ENCODE measurements at places on chromosomes 5 and 9.

GRCh38 chr9:137760426-137760825, 117.2 kb upstream of the CACNA1B start:
- DNase-seq, result no peak

DNA sequence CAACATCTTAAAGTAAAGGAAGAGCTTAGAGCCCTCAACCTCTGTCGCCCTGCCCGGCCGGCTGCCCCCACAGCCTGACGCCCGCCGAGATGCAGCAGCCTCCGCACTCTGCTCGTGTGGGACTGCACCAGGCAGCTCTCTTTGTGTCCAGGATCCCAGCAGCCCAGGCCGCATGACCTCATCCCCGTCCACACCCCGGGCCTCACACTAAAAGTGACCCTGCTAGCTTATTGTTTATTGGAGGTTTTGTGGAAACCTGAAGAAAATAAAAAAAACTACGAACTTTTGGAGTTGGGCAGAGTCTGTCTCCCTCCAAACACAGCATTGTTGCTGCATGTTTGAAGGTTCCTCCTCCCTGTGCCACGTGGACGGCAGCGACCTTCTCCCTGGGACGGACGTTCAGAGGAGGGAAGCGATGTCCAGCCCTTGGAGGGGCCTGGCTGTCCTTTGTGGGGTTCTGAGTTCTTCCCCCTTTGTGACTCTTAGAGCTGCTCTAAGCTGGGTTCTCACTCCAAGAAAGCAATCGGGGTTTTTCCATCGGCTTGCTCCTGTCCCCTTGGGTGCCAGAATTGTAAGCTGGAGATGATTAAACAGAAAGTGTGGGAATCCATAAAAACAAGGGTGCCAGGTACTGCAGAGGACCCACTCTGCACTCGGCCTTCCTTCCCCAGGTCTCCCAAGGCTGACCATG, 103.5 kb upstream of the COL5A1 start:
- DNase-seq, result no peak

- no peak for DNase-seq
These were observed 159.5 kb upstream of the SHB start for GRCh38 chr9:38228331-38229103.

DNA sequence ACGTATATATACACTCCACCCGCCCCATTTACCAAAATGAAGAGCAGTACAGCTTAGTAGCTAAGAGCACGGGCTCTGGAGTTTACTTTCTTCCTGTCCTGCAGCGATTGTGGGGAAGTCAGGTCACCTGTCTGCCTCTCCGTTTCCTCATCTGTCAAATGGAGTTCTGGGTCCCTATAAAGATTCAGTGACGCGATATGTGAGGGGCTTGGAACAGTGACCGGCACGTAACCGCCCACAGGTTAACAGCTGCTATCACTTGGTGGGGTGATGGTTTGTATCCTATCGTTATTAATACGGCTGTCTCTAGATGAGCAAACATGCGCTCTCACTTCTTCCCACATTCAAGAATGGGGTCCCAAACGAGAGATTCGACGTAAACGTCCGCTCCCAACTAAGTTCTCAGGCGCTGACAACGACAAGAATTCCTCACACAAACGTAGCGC, 426 bp downstream of the FAM114A2 start:
- DNase-seq, result no peak

- DNase-seq, result no peak
These were observed 16.6 kb upstream of the TGFBI start for GRCh38 chr5:136012041-136012804.

GRCh38 chr9:92550765-92551164, 15.0 kb upstream of the ECM2 start:
- DNase-seq, result no peak

DNA sequence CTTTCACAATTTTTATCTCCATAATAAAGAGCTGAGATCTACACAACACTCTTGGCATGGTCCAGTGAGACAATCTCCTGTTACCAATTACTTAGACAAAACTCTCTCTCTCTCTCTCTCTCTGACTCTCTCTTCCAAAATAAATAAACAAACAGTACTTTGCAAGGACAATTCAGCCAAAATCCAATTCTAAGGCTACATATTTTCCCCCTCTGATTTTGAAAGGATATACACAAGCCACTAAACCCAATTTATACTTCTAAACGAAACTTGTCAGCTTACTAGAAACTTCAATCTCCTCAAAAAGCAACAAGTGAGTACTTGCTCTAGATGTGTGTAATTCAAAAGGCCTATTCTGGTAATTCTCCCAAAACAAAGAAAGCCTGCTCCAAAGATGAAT, 26.3 kb upstream of the TNPO1 start:
- DNase-seq, result no peak

- DNase-seq, result no peak
These were observed 565.7 kb upstream of the WWC1 start for GRCh38 chr5:167725741-167726140.

GRCh38 chr5:163163858-163164257, 273.5 kb upstream of the CCNG1 start:
- DNase-seq, result no peak

DNA sequence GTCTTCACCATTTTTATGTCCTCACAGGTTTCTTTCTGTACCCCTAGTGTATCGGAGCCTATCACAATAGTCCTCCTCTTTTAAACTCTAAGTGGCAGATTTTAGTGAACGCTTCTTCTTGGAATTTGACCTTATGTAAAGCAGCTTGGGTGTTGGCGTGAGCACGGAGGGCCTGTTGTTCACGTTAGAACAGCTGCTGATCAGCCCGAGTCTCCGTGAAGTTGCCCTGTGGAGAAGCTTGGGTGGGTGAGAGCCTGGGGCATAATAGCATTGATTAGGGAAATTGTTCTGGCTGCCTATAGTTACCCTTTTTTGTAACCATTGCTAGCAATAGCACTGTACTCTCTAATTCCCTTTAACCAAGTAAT, 167.0 kb upstream of the OTULINL start:
- DNase-seq, result no peak
